ENCODE measurements at places on chromosomes 5 and 9. TPM values are rescaled to one million over a fixed set of nuclear protein-coding genes. Genes with fewer than 3 reads are reported as not detected.
A peak's percentile ranks its signal among the peaks of the same experiment; 100 is the strongest.

DNA sequence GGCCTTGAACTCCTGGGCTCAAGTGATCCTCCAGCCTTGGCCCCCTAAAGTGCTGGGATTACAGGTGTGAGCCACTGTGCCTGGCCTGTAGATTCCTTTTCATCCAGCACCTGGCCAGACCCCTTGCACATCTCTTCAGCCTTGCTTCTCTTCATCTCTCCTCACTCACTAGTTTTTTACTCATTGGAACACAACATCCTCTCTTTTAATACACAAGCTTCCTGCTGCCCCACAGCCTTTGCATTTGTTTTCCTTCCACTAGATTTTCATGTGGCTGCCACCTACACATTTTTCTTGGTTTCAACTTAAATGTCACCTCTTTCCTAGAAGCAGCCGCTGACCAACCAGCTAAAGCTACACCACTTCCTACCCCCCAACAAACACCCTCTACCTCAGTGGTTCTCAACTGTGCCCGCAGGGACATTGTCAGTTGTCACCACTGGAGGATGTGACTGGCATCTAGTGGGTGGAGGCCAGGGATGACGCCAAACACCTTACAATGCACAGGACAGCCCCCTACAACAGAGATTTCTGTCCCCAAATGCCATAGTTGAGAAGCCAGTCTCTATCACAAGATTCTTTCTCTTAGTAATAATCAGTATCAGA is 33.7 kb downstream of the HAVCR1 start:
- DNase-seq = no peak

PRUNE2 gene
- total RNA-seq = 51.4 TPM

- no peak for DNase-seq
These were observed 141.6 kb downstream of the INSYN2B start for GRCh38 chr5:169838688-169839087.

DNA sequence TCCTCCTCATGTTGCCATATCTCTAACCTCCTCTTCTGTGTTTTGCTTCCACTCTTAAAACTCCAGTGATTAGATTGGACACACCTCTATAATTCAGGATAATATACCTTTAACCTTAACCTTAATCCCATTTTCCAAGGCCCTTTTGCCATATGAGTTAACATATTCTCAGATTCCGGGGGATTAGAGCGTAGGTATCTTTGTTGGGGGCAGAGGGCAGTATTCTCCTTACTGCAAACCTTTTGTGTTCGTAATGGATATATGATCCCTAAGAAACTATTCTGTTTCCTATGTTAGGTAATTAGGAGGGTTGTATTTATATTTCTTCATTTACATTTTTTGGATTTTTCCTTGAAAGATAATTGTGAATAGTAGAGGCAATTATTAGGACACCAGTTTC is 99.5 kb downstream of the VPS13A start:
- DNase-seq = no peak

DNA sequence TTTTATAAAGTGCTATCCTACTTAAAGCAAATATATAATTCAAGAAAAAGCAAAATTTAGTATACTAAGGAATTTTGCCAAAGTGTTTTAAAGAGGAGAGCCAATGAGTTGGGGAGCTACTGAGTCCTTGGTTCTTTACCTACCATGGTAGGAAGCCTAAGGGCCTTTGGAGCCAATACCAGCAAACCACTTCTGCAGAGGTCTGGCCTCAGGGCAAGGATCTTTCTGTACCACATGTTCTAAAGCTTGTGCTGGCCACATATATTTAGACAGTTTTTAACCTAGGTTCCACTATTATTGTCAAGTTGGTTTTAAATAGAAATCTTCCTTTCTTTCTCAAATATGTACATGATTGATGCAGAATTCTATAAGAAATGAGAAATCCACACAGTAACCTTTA is 172.3 kb upstream of the NREP start:
- DNase-seq = no peak

- no peak for DNase-seq
These were observed 57.2 kb upstream of the RIC1 start for GRCh38 chr9:5571629-5572232.

RNF183 gene
- not detected for total RNA-seq

DNA sequence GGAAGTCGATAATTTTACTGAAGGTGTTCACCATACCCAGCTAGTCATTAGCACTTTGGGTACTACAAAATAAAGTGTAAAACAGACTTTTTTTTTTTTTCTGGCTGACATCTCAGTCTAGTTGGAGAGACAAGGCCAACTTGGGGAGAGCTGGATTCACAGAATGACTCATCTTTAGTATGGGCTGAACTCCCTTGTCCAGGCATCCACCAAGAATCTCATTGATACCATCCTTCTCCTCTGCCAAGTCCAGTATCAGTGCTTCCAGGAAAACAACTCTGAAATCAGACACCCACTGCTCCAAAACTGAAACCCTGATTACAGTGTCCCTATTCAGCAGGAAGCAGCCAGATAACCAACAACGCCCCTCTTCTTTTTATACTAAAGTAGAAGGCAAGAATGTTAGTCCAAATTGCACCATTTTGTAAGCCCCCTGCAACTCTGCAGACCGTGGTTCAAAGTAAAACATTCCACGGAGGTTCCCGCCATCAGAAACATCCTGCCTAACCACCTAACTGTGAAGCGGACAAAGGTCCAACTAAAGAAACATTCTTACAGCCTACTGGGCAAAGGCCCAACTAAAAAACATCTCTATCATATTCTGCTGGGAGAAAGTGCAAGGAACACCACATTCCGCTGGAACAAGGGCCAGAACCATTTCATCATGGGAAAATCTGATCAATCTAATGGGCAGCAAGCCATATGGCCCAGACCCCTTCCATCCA is 728.2 kb downstream of the BRINP1 start:
- no peak for DNase-seq

DNA sequence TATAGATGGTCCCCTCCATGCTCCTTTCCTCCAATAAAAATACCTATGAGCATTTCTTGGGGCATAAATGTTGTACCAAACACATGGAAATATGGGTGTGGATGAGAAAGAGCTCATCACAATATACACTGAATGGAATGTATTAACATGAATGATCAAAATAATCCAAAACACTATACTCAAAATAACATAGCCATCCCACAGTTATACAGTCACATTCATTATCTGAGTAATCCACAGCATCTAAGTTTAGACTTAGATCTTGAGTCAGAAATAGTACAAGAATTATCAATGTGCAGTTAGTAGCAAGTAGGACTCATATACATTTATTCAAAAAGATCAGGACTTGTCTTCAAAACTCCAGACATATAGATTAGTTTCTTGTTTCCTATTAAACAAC is 175.2 kb upstream of the NREP start:
- DNase-seq = no peak

CD72 gene
- 2.8 TPM for total RNA-seq

DNA sequence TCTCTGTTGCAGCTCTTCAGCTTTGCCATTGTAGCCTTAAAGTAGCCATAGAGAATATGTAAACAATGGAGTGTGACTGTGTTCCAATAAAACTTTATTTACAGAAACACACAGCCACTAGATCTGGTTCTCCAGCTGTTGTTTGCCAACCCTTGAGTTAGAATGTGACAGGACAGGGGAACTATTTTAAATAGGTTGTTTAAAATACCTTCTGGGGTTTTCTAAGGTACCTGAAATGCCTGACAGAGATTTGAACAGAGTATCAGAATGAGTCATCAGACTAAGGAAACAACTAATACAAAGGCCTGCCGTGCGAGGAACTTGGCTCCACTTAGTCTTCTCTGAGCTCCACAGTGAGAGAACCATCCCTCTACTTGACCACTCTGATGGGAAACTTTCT is 85.4 kb downstream of the HSD17B4 start:
- DNase-seq = no peak

GRCh38 chr5:9895302-9895645 is 265.1 kb upstream of the TAS2R1 start:
- DNase-seq = no peak

DNA sequence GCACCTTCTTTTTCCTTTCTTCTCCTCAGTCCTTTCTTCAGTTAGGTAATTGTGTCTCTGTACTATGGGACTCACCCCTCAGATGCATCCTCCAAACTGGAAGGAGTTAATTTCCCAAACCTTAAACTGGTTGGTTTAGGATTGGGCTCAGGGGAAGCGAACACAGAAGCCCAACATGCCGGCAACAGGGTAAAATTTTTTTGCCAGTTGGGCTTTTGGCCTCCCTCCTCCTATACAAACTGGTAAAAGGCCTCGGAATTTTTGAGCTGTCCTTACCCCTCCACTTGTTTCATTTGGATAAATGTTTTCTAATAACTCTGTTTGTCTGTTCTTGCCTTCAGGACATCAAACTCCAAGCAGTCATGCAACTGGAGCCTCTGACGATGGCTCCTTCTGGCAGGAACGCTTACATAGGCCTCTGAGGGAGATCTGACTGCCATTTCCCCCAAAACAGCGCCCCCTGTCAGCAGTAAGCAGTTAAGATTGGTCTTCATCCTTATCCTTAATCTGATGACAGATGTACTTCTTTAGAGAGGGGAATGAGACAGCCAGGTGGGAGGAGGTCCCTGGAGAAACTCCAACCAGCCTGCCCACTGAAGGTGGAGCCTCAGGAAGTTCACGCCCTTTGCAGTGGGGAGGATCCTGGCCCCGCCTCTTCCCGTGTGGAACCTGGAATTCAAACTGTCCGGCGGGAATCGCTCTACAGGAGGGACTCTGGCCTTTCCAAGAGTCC is 57.8 kb upstream of the SPINK5 start:
- no peak for DNase-seq

- DNase-seq = no peak
These were observed 146.5 kb upstream of the TLX3 start for GRCh38 chr5:171162596-171162995.

DNA sequence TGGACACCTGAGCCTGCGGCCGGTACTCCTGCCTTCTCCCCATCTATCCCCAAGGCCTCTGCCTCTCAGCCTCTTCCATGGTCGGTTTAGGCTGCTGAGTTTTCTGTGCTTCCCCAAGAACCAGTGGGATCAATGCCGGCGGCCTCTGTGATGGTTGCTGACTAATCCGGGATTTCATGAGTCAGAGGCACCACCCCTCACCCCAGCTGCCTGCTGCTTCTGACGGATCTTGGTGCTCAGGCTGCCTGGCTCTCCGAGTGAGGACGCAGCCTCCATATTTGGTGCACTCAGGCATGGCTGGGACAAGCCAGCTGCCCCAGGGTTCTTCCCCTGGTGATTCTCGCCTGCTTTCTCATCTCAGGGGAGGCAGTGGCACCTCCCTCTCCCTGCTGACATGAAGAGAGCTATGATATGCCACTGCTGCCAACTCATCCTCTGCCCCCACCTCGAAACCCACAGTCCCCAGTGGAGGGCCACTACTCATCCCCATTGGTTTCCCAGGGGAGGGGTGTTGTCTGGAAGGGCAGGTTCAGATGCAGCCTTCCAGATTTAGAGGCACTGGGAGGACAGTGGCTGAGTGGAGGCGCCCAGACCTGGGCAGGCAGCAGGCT is 3.3 kb upstream of the MAN1B1 start:
- DNase-seq = peak; percentile 67

DNA sequence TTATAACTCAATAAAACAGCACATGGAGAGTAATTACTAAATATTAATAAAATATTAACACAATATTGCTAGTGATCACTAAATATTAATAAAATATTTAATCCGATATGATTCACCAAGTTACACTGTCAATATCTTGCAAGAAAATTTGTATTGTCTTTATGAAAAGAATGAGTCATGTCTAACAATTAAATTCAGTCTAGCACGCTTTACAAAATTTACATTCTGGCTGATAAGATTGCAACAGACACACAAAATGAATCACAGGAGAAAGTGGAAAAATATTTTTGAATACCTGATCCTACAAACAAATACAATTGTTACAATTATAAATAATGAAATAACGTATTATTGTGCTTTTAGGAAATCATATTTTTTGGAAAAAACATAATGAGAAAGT is 567.2 kb downstream of the EFNA5 start:
- DNase-seq = no peak

INSL6 gene
- total RNA-seq = not detected

DNA sequence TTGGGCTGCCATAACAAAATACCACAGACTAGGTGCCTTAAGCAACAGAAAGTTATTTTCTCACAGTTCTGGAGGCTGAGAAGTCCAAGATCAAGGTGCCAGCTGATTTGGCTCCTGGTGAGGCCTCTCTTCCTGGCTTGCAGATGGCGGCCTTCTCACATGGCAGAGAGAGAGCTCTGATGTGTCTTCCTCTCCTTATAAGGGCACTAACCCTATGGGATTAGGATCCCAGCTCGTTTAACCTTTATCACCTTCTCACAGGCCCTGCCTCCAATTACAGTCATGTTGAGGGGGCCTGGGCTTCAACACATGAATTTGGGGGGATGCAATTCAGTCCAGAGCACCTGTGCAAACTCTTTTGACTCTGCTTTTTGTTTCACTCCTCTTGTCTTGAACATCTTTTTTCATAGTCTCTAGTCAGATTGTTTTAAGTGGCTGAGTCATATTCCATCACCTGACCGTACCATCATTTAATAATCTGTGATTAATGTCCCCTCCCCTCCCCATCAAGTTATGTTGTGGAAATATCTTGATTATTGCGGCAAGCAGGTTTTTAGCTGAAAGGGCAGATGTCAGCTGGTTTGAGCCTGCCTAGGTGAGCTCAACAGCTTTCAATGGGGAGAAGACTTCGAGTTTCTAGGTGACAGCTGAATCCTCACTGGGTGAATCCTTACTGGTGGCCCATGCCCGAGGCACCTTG is 61.8 kb downstream of the NDFIP1 start:
- no peak for DNase-seq

ENG gene
- 53.8 TPM for total RNA-seq

DCAF12 gene
- total RNA-seq = 28.9 TPM

GRCh38 chr9:128684325-128685199 is 4.5 kb upstream of the SET start:
- DNase-seq = peak; percentile 74

GRCh38 chr5:118888556-118888955 is 99.8 kb downstream of the DTWD2 start:
- no peak for DNase-seq

DNA sequence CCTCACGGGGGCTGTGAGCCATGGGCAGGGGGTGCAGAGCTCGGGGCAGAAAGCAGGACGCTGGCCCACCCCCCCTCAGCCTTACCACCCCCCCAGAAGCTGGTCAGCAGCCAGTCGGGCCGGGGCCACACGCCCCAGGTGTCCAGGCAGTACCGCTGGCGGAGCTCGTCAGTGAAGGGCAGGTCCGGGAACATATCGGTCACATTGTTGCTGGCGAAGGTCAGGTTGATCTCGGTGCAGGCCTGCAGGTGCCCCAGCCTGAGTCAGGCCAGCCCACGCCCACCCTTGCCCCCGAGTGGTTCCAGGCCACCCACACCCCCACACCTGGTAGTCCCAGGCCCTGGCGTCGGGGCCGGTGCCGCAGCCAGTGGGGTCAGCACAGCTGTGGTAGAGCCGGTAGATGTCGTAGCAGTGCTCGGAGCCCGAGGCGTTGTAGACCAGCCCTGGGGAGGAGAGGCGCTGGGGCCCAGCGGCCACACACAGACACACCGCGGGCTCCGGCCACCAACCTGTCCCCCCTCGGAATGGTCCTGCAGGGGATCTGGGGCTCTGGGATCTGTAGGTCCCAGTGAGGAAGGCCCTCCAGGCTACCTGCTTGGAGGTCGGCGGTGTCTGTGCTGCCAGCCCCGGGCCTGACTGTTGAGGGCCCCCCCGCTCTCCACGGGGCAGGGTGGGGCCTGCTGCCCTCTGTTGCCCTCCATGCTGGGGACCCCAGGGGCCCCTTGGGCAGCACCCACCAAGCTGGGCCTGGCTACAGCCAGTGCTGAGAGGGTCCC is 2.6 kb downstream of the DPP7 start:
- DNase-seq = no peak
